ENCODE measurements at places on chromosomes 12 and 14.

DNA sequence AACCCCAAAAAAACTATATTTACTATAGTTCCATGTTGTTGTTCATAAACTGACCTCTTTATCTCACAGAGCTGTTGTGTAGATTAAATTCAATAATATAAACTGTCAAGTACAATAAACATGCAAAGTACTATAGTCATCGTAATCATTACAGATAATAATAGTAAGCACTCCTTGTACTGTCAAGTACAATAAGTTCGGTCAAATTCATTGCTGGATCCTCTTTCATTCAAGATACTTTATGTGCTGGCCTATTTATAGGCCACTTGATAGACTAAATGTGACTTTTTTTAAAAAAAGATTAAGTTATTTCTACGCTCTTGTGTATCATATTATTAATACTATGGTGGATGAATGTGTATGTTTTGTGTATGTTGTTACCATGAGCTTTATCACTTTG, 39.2 kb upstream of the KCNJ8 start:
- no peak for DNase-seq

DNA sequence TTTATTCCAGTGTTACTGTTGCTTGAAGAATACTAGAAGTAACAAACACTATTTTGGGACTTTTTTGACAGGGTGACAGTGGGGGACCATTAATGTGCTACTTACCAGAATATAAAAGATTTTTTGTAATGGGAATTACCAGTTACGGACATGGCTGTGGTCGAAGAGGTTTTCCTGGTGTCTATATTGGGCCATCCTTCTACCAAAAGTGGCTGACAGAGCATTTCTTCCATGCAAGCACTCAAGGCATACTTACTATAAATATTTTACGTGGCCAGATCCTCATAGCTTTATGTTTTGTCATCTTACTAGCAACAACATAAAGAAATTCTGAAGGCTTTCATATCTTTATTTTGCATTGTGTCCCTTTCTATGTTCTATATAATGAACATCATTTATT, 44.5 kb downstream of the TMPRSS12 start:
- DNase-seq = no peak

DNA sequence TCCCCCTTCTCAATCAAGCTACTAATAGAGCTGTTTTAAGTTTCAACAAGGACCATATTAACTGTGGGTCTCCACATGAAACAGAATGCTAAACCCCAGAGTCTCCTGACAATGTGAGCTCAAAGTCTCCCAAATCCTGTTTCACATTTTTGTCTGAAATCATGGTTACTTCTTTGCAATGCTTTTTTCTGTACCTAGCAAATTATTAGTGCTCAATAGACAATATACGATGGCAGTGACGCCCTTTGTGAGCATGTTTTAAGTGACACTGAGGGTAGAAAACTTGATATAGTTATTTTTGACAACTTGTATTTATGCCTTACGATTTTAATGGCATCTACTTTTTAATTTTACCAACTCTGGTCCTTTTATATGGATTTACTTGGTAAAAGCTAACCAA, 85.4 kb upstream of the SOX5 start:
- no peak for DNase-seq

- no peak for DNase-seq
Measured at GRCh38 chr14:51954031-51954430, 35.3 kb upstream of the RTRAF start.

- no peak for DNase-seq
Measured at GRCh38 chr12:130463275-130463658, 125.6 kb downstream of the PIWIL1 start.

DNA sequence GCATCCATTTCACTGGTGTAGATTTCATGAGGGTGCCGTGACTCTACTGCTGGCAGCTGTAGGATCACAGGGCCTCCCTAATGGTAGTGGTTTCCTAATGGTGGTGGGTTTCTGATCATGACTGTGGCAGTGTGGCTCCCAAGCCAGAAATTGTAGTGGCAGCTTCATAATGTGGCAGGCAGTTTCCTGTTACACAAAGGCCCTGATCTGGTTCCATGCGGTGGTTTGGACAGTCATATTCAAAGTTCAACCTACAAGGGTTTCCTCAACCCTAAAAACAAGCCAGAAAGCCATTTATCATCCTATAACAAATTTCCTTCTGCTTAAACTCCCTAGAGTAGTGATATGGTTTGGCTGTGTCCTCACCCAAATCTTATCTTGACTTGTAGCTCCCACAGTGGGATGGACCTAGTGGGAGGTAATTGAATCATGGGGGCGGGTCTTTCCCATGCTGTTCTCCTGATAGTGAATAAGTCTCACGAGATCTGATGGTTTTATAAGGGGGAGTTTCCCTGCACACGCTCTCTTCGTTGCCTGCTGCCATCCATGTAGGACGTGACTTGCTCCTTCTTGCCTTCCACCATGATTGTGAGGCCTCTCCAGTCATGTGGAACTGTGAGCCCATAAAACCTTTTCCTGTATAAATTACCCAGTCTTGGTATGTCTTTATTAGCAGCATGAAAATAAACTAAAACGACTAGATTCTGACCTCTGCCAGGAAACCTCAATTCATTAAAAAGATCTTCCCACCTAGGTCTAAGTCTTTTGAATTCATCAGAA, 257.1 kb downstream of the EFCAB11 start:
- DNase-seq = no peak

DNA sequence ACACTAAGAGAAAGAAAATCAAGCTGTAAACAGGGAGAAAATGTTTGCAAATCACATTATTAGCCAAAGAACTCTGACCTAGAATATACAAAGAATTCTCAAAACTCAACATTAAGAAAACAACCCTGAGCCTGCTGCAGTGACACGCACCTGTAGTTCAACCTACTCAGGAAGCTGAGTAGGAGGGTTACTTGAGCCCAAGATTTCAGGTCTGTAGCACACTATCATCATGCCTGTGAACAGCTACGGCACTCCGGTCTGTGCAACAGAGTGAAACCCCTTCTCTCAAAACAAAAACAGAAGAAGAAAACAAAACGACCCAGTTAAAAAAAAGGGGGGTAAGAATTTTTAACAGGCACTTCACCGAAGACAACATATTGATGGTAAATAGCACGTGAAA, 20.8 kb downstream of the SAV1 start:
- DNase-seq = no peak

GRCh38 chr14:58662018-58662417, 24.3 kb downstream of the DACT1 start:
- DNase-seq = no peak

GRCh38 chr14:34593740-34594375, 36.1 kb downstream of the SNX6 start:
- DNase-seq = no peak

DNA sequence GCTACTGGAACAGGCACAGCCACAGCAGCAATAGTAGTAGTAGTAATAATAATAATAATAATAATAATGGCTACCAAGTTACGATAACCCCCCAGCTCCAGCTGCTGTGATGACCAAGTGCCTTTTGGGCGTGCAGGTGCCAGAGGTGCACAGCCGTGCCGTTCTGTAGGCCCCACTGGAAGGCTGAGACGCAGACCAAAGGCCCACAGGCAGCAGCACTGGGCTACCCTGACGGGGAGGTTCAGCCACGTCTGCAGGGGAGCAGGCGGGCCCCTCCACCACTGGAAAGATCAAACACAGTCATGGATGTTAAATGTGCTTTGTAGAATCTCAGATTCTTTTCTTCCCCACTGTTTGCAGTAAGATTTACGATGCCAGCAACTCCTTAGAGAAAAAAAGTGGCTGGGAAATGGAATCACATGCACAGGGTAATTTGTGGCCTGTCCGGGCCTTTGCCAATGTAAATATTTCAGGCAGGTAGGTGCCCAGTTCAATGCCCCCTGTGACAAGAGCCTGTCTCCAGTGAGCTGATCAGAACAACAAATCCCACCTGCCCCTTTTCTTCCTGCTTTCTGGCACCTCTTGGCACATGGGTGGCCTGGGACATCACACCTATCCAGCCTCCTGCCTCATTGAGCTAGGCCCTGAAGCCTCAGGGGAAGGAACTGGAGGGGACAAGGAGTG, 32.6 kb downstream of the CCDC85C start:
- DNase-seq = no peak

DNA sequence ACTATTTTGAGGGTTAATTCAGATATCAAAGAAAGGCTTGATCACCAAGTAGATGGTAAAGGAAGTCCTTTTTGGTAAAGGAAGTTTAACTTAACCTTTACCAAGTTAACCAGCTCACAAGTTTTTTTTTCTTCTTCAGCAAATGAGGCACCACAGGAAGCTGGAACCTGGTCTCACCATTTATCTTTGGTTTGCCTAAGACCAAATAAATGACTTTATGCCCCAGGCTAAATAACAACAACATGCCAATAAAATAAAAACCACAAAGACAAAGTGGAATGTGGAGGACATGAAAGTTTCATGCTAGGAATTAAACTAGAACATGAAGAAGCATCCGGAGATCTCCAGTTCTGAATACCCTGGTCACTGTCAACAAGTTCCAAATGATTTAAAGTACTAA, 116.8 kb upstream of the PRICKLE1 start:
- DNase-seq = no peak

- DNase-seq = no peak
Measured at GRCh38 chr12:91778938-91779400, 366.7 kb downstream of the BTG1 start.

- no peak for DNase-seq
Measured at GRCh38 chr14:75298187-75298965, 19.7 kb downstream of the FOS start.

DNA sequence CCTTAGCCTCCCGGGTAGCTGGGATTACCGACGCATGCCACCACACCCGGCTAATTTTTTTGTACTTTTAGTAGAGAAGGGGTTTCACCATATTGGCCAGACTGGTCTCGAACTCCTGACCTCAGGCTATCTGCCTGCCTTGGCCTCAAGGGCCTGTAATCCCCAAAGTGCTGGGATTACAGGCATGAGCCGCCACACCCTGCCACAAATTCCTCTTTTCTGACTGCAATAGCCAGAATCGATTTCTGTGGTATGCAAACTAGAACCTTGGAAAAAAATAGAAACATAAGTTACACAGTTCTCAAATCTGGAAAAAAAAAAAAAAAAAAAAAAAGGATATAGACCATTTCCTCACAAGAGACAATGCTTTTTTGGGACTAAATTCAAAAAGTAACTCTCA, 184.6 kb upstream of the EGLN3 start:
- no peak for DNase-seq

- DNase-seq = no peak
Measured at GRCh38 chr12:59911516-59911915, 315.7 kb downstream of the SLC16A7 start.
